Effector CD8-positive, alpha-beta T cell (primary cell): ENCODE measurements at places on chromosomes 16 and 17.

GRCh38 chr17:57255776-57256681, at the start of gene MSI2:
MSI2 (plus strand) TSS chr17:57256523; CDS start chr17:57256743, 220 bp downstream.
- peak; percentile 89 for DNase-seq

GRCh38 chr17:37019117-37019740, 70.5 kb downstream of the AATF start:
- no peak for DNase-seq

GRCh38 chr16:81097230-81097629, 1.0 kb upstream of the GCSH start:
- DNase-seq: no peak

GRCh38 chr17:8476741-8477140, 41.1 kb downstream of the NDEL1 start:
- no peak for DNase-seq

DNA sequence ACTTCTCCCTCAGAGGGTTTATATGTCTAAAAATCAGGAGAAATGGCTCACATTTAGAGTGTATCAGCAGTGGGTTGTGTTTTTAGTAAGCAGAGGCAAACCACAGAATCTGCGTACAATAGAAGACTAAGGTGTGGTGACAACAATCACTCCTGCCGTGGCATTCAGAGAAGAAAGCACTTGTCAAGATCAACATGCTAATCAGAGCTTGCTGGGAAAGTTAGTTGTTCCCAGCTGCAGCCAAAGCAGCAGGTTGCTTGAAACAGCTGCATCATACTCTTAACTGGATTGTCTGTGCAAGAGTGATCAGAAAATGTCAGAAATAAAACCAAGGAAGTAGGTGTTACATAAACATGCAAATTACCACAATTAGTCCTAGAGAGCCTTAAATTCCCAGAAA, 616.4 kb downstream of the CDH8 start:
- DNase-seq: no peak

DNA sequence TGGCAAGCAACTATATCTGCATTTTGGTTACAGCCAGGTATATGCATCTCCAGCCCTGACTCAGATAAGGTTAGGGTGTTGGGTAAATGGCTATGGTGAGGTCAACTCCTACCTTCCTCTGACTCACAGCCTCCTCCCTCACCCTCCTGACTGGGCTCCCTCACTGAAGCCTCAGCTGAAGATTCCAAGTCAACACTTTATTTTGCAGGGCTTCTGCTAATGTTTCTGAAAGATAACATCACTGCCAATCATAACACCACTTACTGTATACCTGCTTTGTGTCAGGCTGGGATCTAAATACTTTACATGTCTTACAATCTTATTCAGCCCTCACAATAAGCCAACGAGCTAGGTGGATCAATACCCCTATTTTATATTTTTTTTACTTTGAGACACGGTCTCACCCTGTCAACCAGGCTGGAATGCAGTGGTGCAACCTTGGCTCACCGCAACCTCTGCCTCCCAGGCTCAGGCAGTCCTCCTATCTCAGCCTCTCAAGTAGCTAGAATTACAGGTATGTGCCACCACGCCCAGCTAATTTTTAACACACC, 47.8 kb upstream of the GCSH start:
- DNase-seq: no peak

- no peak for DNase-seq
These were observed 28.4 kb upstream of the HLF start for GRCh38 chr17:55236316-55236715.

GRCh38 chr16:57976331-57976796, 5.4 kb upstream of the CNGB1 start:
- no peak for DNase-seq

DNA sequence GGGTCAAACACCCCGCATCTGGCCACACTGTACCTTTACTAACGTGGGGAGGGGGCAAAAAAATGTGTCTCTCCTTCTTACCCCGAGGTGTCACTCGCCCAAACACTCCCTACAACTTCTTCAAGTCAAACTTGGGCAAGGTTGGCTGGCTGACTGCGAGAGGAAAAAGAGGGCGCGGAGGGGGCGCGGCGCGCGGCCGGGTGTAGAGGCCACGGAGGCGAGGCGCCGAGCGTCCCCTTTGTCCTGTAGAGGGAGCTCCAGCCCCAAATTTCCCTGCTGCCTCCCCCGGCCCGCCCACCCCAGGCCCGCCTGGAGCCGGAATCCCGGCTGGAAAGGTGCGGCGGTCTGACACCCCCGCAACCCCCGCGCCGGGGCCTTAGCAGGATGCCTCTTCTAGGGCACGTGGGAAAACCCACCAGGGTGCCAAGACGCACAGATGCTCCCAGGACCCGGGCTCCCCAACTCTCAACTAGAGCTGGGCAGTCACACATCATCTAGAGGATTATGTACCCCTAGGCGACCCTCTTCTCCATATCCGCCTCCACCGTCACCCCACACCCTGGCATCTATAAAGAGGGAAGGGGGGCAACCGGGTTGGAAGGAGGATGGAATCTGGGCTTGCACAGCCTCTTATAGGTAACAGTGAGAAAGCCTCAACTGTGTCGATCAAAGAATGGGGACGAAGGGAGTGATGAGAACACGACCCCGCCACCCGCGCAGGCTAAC, 4.2 kb downstream of the IRX3 start:
- no peak for DNase-seq

GRCh38 chr16:53809088-53809932, 105.4 kb downstream of the FTO start:
- DNase-seq: no peak

DNA sequence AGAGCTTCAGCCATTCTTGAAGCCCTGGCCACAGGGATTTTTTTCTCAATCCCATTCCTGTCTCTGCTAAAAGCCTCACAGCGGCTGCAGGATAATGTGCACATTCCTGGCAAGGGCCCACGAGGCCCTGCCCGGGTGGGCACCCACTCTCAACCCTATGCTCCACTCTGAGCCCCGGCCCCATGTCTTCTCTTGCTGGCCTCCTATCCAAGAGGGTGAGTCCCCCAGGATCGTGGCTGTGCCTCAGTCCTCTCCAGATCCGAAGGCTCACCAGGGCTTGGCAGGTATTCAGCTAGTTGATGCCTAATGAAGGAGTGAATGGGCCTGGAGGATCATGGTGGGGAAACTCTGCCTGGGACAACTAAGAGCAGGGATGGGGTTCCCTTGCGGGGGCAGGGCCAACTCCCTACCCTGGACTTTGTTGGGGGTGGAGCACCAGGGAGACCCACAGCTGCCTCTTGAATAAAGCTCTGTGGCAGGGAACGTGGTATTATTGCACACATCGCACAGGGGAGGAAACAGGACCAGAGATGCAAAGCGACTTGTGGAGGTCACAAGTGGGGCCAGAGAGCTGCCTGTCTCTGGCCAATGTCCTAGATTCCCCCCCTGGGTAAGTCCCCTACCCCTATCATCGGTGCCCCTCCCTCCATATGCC, 5.4 kb downstream of the ARHGAP27 start:
- DNase-seq: no peak

- no peak for DNase-seq
These were observed 2.6 kb upstream of the RARA start for GRCh38 chr17:40306395-40306794.

DNA sequence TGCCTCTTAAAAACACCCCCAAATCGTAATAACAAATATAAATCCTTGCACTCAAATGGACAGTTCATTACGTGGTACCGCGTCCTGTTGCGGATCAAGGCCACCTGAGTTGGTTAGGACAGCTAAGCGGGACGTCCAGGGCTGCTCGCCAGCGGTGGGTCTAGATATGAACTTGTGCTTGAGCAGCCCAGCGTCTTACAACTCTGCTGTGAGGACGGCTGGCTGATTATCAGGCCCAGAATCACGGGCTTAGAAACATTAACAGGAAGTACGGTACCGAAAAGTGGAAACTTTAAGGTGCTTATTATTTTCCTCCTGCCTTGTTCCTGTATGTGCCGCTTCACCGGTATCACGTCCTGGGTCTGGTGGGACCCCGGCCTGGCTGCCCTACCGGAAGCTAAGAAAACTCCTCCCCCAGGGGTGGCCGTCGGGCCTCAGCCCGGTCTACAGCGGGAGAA, 832 bp upstream of the SRRM2 start:
- no peak for DNase-seq

DNA sequence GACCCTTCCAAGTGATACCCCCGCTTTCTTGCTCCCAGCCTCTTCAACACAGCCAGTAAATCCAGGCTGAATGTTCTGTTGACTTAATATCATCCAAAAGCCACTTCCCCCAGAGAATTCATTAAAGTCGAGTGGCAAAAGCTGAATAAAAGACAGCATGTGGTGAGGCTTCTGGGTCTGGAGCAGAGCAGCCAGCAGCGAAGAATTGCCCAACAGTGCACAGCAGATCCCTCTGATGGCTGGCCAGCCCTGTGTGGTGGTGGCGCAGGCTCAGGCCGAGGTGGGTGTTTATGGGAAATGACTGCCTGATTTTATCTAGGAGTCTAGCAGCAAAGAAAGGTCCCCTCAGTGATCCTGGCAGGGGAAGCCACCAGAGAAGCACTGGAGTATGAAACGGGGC, 30.3 kb upstream of the RCVRN start:
- no peak for DNase-seq

DNA sequence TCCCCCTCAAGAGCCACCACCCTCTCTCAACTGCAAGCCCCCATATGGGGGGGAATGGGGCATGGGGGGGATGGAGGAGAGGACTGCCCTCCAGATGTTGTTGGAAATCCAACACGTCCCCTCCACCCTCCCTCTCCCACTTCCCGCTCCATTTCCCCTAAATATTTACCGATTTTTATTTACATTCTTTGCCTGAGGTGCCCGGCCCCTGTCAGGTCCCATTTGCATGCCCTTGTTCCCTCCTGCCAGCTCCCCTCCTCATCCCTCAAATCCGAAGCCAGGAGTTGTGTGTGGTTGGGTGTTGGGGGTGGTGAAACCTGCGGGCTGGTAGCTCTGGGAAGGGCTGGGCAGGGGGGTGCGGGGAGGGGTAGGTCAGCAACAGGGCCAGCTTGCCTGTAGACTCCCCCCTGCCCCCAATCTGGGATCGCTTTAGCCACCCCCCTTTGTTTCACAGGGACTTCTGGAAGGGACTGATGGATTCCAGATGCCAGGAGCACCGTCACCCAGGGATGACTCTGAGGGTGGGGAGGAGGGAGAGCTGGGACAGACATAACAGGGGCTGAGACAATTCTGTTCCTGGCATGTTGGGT, 39.7 kb upstream of the NGFR start:
- no peak for DNase-seq

DNA sequence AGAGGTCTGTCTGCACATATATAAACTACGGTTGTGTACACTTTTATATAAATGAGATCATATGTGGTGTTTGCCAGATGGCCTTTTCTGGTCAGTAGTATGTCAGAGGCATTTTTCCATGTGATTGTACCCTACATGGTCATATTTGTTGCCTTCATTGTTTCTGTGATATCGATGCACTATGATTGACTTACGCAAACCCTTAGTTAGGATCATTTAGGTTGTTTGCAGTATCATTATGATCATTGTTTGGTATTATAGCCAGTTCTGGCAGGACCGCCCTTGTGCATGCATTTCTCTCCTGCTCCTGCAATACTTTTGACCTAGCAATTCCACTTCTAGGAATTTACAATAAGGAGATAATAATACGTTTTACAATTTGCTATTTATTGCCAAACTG, 169.1 kb downstream of the MSI2 start:
- no peak for DNase-seq

DNA sequence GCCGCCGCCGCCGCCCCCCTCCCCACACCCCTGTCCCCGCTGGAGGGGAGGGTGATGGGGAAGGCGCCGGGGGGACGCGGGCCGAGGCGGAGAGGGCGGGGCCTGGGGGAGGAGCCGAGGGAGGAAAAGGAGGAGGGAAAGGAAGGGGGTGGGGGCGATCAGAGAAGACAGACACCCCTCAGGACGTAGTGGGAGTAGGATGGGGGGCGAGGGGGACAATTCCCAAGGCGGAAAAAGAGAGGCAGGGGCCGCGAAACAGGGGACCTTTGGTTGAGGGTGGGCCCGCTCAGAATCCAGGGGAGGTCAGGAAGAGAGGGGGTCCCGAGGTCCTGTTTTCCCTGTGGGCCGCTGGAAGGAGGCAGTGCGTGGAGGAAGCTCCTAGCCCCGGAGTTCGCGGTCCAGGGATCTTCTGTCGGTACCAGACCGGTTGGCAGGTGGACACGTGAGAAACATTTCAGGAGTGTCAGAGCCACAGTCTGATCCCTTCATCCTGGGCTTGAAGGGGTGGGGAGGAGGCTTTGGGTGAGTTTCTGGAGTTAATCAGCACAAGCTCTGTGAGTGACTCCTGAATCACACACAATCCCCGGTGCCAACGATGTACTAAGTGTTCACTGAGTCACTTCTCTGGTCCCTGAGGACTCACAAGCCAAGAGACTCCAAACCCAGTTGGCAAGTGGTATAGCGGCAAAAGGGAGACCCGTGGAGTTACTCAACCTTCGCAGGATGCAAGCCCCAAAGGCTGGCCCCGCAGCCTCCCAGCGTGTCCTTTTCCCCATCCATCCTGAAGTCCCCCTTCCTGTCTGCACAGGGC, at the start of gene XYLT1:
TSS of gene XYLT1 (minus strand) at position 53 of the 811 bp plus-strand sequence. CDS start 164 bp downstream, outside the sequence.
- peak; percentile 28 for DNase-seq

DNA sequence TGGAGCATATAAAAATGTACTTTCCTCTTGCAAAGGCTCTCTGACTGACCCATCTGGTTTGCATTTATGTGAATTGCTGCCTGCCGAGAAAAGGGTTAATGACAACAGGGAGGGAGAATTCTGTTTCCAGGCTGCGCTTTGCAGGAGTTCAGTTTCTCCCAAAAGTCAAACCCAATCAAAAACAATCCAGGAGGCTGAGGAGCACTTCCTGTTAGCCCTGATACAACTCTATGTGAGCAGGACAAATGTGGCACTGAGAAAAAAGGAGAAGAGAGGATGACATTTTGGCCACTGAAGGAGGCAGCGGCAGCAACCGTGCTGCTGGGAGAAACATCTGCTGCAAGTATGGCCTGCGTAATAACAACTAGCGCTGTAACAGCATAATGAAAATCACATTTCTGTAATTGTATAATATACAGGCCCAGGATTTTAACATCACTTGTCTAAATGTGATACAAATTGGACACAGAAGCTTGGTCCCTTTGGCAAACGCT, 26.8 kb upstream of the ELAC2 start:
- no peak for DNase-seq

- DNase-seq: no peak
These were observed 55.1 kb downstream of the PLD6 start for GRCh38 chr17:17151055-17151454.

DNA sequence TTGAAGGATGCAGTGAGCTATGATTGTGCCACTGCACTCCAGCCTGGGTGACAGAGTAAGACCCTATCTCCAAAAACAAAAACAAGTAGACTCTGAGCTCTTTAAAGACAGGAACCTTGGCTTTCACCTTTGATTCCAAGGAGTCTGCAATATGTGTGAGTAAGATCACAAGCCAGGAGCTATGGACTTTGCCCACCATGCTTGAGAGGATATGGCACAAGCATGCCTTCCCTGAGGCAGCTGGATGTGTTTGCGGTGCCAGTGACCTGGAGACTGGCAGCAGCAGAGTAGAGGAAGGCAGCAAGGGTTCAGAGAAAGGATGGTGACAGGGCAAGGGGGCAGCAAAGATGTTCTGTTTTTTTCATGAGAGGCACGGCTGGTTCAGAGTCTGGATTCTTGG, 14.5 kb upstream of the PRKCA start:
- DNase-seq: no peak
